ENCODE measurements at places on chromosomes 5 and 9.

DNA sequence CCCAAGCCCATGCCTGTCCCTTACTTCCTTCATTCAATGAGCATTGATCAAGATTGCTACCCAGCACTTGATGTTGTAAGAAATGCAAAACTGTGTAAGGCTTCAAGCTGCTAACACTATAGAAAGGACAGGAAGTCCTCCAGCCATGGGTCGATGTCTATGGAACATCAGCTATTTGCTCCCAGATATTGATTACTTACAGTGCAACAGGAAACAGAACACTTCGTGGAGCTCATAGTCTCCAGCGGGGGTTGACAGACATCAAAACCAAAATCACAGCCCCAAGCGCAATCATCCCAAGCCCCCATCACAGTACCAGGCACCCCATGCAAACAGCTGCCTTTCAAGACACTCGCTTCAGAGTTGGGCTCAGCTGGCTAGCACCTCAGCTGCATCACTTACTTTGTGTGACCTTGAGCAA lies 26.8 kb upstream of the DUSP1 start:
- DNase-seq = no peak

DNA sequence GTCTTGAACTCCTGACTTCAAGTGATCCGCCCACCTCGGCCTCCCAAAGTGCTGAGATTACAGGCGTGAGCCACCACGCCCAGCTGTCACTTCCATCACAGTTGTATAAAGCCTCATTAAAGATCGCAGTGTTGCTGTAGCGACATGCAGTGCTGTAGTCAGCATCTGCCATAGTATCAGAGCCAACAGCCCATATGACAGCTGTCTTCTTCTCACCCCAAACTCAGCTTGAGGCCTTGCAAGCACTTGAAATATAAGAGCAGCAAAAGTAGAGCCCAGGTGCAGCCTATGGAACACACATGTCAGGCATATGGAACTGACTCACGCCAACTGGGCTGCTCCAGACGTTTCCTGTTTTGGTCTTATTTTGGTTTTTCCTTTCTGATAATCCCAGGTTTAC lies 167.8 kb downstream of the TRIO start:
- no peak for DNase-seq

DNA sequence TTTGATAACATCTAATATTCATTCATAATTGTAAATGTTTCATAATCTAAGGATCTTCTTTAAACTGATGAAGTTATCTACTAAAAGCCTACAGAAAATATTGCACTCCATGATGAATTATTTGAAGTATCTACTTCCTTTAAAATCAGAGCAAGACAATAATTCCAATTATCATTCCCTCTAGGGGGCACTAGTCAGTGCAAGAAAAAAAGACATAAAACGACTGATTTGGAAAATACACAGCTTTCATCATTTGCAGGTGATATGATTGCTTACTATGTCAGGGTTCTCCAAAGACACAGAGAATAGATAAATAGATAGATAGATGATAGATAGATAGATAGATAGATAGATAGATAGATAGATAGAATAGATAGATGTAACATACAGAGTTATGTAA lies 13.5 kb upstream of the GRM6 start:
- DNase-seq = no peak

DNA sequence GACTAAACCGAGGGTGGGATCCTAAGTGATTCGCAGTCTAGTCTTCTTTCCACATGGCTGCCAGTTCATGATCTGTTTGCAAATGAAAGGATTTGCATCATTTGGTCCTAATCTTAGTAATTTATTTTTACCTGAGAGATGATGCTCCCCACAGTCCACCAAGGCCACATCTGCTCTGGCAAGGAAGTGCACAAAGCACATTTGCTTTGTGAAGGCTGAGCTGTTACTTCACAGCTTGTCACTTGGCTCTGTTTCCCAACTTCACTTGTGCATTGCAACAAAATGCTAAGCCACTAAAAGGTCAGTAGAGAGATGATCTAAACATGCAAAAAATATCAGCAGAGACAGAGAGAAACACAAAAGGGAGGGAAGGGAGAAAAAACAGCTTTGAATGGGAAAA lies 128.5 kb upstream of the VLDLR start:
- DNase-seq = no peak

- DNase-seq = no peak
Measured at GRCh38 chr5:95162231-95162992, 122.5 kb downstream of the MCTP1 start.

DNA sequence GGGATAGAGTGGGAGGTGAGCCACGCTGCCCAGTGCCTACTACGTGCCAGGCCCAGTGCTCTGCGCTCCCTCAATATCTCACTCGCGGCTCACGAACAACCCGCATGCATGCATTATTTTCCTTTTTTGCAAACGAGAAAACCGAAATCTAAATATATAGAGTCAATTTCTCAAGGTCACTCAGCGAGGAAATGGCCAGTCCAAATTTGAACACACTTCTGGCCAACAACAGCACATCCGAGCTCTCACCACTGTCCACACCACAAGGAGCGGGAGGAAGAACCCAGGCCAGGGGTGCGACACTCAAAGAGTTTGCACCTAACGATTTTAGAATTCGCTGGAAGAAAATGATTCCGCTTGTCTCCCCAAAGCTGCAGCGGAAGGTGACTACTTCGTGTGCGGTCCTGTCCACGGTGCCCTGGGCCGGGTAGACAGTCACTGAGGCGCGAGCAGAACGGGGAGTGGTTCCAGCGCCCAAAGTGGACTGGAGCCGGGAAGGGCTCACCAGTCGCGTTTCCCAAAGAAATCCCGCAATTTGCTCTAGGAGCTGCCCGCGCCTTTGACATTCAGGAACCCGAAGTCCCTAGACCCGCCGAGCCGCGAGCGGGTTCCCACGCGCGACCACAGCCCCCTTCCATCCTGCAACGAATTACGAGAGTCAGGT lies 1.1 kb upstream of the TLX3 start:
- DNase-seq = no peak

- no peak for DNase-seq
Measured at GRCh38 chr5:149887622-149888183, 56.9 kb downstream of the PDE6A start.

GRCh38 chr5:116765441-116765840 lies 190.8 kb upstream of the SEMA6A start:
- no peak for DNase-seq

- DNase-seq = no peak
Measured at GRCh38 chr5:54103871-54104270, 206.5 kb downstream of the ARL15 start.

DNA sequence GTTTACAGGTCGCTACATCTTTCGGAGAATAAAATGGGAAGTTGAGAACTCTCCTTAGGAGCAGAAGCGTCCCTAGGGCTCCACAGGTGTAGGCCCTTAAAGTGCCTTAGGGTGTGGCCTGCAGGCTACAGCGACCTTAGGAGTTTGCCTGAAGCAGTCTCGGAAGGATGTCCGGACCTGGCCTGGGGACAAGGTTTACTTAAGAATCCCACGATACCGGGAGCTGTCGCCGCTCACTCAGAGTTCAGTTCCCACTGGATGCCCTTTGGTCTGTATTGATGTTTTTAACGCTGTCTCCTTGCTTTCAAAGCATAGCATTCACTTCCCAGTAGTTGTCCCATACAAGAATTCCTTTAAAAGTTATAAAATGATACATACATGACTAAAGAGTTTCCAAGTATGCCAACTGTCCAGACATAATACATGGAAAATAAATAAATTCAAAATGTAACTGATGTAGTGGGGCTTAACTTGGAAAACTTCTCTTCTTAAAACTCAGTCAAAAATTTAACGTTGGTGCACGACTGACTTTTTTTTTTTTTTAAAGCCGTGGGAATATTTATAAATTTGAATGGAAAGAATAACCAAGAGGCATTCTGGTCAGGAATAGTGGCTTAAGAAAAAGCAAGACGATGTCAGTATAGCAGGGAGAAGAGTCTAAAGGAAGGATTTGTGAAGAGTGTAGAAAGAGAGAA lies 848 bp downstream of the RAD50 start:
- no peak for DNase-seq

DNA sequence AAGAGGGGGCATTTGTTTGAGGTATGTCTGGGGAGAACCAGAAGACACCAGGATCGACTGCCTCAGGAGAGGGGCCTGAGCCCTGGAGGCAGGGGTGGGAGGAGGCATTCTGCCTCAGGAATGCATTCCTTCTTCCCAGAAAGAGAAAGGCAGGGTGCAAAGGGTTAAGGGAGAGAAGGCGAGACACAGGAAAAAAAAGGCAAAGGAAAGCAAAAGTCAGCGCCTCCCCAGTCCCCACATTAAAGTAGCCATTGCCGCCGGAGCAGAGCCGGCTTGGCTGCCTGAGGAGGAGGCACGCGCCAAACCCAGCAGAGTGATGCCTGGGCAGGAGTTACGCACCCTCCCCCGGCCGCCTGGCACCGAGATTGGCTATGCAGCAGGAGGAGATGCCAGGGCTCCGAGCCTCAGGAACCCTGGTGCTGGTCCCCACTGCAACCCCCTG lies 123.8 kb upstream of the PHYKPL start:
- no peak for DNase-seq

DNA sequence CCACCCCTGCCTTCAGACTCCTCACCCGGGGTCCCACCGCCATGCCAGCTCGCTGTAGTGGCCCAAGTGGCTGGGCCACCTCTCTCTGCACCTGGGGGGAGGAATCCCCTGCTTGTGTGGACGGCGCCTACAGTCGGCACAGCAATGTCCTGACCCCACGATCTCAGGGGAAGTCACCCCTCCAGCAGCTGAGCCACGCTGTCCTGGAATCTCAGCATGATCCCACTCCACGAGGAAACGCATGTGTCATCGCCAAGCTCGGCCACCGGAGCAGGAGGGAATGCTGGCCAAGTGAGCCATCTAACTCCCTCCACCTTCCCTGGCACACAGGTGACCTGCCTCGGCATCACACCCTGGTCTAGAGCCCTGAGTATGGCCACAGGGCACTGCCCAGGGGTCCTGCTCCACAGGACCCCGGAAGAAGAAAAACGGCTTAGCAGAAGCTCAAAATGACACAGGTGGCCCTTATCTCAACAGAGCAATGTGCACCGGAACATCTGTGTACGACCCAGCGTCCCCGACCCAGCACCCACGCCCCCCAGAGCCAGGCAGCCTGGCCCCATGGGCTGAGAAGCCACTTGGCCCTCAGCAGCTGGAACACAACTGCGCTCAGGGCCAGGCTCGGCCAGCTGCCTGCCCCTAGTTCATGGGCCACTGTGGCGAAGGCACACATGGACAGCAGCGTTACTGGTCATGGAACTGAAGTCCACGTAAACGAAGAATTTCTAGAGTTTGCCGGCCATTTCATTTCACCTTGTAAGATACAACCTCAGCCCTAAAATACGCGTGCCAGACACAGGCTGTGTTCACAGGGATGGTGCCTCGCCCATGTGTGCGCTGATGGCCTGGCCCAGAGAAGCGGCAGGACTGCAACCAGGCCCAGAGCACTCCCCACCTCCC lies 23.4 kb upstream of the CAMSAP1 start:
- DNase-seq = no peak

DNA sequence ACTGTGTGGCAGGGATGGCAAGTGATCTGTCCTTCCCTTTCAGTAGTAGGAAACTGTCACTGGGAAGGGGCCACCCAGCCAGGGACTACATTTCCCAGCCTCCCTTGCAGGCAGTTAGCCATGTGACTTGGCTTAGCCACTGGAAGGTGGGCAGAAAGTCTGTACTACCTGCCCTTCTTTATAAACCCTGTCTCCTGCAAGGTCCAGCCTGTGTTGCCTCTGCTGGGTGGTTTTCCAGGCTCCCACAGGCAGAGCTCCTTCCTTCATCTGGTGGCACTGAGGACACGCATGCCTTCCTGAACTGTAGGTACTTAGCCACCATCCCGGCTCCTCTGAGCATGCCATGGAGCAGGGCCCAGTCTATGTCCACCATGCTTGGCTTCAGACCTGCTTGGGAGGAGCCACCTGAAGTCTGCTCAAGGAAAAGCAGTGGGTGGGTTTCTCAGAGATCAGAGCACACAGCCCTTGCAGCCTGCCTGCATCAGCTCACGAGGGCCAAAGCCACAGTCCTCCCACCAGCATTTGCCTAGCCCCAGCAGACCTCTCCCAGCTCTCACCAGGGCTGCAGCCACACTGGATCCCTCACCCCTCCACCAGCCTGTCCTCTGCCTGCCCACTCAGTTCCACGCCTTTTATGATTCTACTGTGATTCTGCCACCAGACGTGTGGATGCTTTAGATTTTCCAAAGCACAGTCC lies 16.7 kb upstream of the SLC25A51 start:
- no peak for DNase-seq

DNA sequence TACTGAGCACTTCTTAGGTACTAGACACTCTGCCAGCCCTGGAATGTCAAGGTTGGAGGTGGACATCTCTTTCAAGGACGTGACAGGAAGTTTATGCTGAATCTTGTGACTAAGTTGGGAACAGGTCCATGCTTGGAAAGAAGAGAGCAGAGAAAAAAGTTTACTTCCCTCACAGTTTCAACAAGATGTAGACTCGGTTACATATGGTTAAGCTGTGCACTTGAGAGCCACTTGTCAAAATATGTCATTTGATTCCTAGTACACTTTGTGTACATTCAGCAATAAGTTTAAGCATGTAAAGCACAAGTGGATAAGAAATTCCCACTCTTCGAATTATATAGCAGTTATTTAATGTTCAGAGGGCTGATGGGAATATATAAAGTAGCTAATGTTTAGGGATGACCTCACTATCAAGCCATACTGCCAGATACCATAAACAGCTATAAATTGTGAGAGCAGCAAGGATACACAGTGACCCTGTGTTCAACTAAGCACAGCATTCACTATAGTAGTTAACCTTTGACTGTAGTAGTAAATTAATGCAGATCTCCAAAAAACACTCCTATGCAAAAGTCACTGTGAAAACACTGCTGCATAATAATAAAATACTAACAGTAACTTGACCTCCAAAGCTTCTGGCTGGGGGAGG lies 1944.6 kb upstream of the WWC1 start:
- DNase-seq = no peak

DNA sequence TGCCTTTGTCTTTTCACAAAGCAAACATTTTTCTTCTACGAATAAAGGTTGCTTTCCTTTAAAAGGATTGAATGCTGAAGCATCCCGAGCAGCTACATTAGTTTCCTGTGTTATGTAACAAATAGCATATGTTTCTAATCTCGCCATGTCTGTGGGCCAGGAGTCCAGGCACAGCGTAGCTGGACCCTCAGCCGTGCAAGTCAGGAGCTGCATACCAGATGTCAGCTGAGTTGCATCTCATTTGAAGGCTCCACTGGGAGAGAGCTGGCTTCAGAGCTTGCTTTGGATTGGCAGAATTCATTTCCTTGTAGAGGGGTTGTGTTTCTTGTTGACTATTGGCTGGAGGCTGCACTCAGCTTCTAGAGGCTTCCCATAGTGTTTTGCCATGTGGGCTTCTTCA lies 16.0 kb upstream of the GOLPH3 start:
- no peak for DNase-seq

GRCh38 chr9:123756484-123757106 lies 173.3 kb downstream of the DENND1A start:
- DNase-seq = no peak

DNA sequence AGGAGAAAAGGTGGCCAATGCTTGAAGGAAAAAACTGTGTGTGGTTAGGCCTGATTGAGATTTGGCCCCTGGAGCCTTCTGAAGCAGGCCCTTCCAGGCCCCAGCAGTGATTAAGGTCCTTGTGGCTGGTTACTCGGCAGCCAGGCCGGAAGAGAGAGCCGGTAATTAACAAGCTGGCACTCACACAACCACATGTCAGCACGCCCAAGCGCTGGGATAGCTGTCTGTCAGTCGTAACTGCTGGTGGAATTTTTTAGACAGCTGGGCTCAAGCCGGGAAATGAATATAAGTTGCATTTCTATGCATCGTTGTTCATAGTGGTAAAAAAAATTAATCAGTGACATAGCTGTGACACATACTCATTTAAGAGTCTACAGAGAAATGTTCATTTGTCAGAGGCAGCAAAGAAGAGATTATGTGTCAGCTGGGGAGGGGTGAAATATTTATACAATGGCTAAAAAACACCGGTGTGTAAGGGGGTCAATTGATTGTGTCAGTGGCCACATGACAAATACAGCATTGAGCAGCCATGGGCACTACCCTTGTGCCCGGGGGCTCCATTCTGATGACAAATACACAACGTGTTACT lies 13.7 kb upstream of the ARAP3 start:
- no peak for DNase-seq

All from stimulated activated effector memory CD8-positive, alpha-beta T cell treated with anti-CD3 and anti-CD28 coated beads, Interleukin-12 subunit alpha, Interleukin-12 subunit beta, amount 100 ng/mL, for 72 hours (primary cell).